Stimulated activated CD8-positive, alpha-beta memory T cell treated with anti-CD3 and anti-CD28 coated beads, Interleukin-4, amount 100 ng/mL, for 1 hour (primary cell): ENCODE measurements at places on chromosomes 11 and 22.

GRCh38 chr11:8503910-8504364, 90.1 kb downstream of the STK33 start:
- DNase-seq = no peak

- DNase-seq = no peak
Measured at GRCh38 chr11:22787551-22788162, 41.9 kb downstream of the SVIP start.

DNA sequence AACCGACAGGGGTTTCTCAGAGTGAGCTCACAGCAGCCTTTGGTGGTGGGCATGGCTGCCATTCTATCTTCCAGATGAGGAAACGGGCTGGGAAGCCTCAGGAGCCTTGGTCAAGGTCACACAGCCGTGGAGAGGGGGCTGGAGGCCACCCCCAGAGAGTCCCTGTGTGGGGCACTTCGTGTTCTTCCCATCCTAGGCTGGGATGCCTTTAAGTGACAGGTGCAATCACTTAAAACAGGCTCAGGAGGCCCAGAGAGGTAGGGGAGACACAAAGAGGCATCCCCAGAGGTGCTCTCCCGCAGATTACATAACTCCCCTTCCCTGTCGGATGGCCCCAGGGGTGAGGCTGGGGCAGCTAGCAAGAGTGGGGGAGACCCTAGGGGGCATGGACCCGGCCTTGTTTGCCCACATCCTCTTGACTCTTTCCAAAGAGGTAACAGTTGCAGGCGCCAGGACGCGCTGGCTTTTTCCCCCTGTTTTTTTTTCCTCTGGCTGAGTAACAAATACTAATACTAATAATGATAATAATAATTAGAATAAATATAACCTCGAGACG, 17.5 kb upstream of the SHISAL1 start:
- no peak for DNase-seq

- no peak for DNase-seq
Measured at GRCh38 chr11:32385998-32386397, 49.3 kb downstream of the WT1 start.

GRCh38 chr22:21624120-21624879, 5.5 kb downstream of the YDJC start:
- no peak for DNase-seq

GRCh38 chr11:89490981-89491690, at the start of gene NOX4:
NOX4 (minus strand) TSS chr11:89491375; CDS start chr11:89491246, 129 bp downstream.
- no peak for DNase-seq
